ENCODE measurements at places on chromosomes 4 and X.
A peak's percentile ranks its signal among the peaks of the same experiment; 100 is the strongest.

GRCh38 chrX:74270393-74270792 lies 33.6 kb upstream of the ZCCHC13 start:
- no peak for DNase-seq

DNA sequence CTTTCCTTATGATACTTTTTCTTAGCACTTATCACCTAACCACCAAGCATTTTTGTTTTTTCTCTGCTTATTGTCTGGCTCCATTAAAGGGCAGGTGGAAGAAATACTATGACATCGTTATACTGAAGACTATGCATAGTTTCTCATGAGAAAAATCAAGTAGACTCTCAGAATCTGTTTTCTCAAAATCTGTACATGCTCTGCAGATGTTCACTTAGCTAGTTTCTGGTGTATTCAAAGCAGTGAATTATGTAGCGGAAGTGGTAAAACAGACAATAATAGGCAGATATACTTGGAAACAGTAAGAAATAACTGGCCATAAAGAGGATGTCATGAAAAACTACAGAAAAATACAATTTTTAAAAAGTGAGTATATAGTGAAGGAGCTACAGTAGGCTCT lies 146.0 kb downstream of the STIM2 start:
- DNase-seq, result no peak

DNA sequence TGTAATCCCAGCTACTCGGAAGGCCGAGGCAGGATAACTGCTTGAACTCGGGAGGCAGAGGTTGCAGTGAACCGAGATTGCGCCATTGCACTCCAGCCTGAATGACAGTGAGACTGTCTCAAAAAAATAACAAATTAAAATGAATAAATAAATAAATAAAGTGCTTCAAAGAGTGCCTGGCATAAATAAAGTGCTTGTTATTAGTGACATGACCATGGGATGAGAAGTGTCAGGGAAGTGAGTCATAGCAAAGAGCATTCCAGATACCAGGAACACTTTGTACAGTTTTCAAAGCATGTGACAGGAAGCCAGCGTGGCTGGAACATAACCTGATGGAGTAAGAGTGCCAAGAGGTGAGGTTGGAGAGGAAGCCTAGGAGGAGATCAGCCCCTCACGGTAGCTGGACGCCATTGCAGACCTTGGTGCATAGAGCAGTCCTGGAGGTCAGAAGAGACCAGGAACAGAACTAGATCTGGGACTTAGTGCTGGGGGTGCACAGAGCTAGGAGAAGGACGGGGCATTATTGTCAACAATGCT lies 6.0 kb upstream of the WDR13 start:
- no peak for DNase-seq

GRCh38 chr4:81564025-81564424 lies 92.3 kb upstream of the RASGEF1B start:
- no peak for DNase-seq

DNA sequence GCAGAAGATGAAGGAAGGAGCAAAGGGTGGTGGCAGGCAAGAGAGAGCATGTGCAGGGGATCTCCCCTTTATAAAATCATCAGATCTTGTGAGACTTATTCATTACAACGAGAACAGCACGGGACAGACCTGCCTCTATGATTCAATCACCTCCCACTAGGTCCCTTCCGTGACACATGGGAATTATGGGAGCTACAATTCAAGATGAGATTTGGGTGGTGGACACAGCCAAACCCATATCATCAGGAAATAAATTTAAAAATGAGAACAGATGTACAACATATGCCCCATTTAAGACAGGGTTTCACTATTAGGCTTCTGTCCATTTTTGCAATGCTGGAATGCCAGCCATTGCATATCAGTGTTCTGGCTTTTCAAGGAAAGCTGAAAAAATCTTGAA lies 346.7 kb upstream of the SLIT2 start:
- no peak for DNase-seq

- no peak for DNase-seq
These were observed 85.6 kb downstream of the ANTXR2 start for GRCh38 chr4:79987401-79987800.

- DNase-seq, result peak; percentile 61
These were observed 2.7 kb downstream of the SHROOM2 start for GRCh38 chrX:9788911-9789310.

DNA sequence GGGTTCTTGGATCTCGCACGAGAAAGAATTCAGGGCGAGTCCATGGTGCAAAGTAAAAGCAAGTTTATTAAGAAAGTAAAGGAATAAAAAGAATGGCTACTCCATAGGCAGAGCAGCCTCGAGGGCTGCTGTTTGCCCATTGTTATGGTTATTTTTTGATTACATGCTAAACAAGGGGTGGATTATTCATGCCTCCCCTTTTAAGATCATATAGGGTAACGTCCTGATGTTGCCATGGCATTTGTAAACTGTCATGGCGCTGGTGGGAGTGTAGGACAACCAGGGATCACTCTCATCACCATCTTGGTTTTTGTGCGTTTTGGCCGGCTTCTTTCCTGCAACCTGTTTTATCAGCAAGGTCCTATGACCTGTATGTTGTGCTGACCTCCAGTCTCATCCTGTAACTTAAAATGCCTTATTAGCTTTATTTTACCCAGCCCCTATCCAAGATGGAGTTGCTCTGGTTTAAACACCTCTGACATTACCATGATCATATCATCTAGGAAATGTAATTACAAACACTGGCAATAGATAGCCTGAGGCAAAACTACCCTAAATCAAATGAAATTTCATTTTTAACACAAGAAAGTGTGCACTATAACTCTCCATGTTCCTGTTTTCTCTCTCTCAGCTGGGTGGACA lies 94.3 kb upstream of the ATXN3L start:
- DNase-seq, result no peak

GRCh38 chr4:66640233-66640990 lies 904.9 kb downstream of the CENPC start:
- no peak for DNase-seq

DNA sequence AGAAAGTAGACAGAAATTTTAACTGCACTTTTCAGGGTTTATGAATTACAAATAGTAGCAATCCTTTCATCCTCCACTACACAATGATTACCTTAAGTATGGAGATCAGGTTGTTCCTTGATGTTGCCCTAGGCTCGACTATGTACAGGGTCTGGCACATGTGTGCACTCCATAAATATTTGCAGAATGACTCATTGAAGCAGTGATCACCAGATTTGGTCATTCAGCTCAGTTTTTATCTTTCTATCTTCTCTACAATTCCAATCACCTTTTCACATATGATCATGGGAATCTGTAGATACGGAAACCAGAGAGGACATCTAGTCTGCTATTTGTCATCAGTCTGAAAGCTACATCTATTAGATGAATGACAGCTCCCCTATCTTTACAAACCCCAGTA lies 171.7 kb upstream of the HCCS start:
- peak; percentile 4 for DNase-seq

- DNase-seq, result no peak
These were observed 174.8 kb upstream of the KLF3 start for GRCh38 chr4:38489011-38489861.

GRCh38 chr4:185171373-185172071 lies 28.5 kb downstream of the SLC25A4 start:
- DNase-seq, result no peak

DNA sequence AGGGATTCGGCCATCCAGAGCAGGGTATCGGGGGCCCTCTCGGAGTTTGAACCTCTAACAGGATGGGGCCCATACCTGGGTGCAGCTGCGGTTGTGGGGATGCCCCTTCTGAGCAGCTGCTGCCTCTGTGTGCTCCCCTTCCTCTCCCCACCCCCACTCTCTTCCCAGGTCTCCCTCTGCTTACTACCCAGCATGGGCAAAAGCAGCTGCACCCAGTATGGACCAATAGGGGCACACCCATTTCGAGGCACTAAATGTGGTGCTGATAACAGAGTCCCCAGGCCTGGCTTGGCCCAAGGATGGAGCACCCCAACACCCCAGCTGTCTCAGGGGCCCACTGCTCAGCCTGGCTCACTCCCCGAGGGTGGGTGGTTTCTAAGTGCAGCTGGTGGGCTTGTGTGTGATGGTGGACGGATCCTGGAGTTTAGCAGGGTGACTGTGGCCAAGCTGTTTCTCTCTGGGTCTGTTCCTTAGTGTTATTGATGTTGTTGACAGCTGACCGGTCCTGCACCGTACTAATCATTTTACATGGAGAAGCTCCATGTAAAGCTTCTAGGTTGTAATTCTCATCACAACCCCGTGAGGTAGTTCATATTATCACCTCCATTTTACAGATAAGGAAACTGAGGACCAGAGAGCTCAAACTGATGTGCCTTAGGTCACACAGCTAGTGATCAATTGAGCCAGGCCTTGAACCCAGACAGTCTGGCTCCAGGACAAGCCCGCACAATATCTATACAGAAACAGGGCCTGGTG lies 13.1 kb upstream of the KIAA0232 start:
- no peak for DNase-seq

- DNase-seq, result no peak
These were observed 297.9 kb upstream of the CTSO start for GRCh38 chr4:156251373-156252065.

GRCh38 chr4:98686847-98687246 lies 28.4 kb upstream of the TSPAN5 start:
- no peak for DNase-seq

GRCh38 chr4:141028024-141028529 lies 105.2 kb downstream of the RNF150 start:
- no peak for DNase-seq

DNA sequence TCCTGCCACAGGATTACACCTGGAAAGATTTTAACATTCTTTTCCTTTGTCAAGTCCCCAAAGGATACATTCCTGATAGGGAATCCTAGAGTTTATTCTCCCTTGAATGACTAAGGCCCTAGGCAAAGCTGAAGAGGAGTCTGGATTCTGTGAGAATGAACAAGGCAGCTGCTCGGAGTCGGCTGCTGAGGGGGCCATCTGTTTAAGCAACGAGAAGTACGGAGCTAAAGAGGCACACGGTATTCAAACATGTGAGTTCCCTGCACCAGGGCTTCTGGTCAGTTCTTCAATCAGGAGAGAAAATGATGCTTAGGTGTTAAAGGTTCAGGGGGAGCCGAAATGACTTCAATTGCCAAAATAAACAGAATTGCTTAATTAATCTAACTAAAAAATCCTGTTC lies 97.6 kb downstream of the MGST2 start:
- DNase-seq, result no peak

DNA sequence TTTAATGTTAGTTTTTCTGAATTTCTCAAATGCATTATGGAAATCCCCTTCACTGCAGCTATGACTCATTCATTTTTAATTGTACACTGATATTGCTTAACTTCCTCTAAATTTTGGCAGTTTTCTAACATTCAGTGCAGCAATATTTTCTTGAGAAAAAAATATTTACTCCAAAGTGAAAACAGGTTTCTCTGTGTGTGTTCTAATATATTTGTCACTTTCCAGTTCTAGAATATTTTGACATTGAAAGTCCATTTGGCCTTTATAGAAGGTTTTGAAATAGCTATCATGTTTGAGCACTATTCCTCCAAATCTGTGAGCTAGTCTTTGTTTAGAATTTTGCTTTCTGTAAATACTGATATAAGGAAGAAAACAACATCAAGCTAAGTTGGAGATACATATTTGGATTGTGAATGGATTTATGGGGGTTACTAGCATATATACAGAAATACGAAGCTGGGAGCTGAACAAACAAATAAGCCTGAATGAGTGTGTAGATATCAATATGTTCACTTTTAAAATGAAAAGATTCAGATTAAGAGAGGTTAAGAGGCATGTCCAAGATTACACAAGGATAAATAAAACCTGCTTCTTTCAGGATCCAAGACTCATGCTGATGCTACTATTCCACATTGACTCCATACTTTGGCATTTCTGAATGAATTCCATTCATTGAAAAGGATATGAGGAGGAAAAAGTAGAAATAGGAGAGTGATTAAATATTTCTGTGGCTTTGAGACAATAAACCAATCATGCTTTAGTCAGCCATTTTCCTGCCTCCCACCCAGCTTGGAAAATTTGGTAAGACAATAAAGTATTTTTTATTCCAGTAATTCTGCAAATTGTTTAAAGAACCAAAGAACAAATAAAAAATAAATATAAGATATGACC lies 57.3 kb upstream of the SLIT2 start:
- no peak for DNase-seq

GRCh38 chr4:74108457-74109115 lies 9.6 kb upstream of the CXCL2 start:
- DNase-seq, result no peak

DNA sequence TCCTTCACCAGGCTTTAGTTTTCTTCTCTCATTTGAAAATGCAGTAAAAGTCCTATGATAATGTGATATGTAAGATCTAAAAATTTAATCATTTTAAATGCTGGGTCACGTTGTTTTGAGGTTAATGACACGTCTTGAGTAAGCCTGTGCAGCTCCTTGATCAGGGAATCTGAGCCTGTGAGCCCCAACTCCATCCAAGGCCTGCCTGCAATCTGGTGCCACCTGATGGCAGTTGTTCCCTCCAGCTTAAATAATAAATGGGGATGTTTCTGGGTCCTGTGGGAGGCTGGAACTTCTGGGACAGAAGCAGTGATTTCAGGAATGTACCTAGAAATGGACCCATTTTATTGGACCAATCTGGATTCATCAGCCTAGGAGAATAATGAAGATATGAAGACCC lies 455.4 kb upstream of the ADGRL3 start:
- no peak for DNase-seq

- DNase-seq, result no peak
These were observed 177.6 kb downstream of the NWD2 start for GRCh38 chr4:37422102-37422501.

- no peak for DNase-seq
These were observed 8.3 kb downstream of the SEC24B start for GRCh38 chr4:109441862-109442458.

DNA sequence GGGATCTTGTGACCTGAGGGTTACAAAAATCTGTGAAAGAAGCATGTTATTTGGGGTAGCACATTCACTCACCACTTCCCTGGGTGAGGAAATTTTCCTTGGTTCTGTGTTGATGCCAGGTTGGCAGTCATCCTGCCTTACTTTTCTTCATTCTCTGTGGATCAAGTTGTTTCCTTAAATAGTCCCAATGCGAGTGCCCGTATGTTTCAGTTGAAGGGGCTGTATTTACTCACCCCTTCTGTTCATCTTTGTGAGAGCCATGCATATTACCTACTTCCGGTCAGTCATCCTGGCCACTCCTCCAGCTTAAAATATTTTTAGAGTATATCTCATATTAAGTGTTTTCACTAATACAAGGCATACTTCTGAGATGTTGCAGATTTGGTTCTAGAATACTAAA lies 2.6 kb upstream of the UGT2B7 start:
- no peak for DNase-seq

DNA sequence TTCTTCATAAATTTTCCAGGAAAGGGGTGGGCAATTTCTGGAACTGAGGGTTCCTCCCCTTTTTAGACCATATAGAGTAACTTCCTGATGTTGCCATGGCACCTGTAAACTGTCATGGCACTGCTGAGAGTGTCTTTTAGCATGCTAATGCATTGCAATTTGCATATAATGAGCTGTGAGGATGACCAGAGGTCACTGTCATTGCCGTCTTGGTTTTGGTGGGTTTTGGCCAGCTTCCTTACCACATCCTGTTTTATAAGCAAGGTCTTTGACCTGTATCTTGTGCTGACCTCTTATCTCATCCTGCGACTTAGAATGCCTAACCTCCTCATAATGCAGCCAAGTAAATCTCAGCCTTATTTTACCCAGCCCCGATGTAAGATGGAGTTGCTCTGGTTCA lies 577.8 kb downstream of the NLGN4X start:
- no peak for DNase-seq

- peak; percentile 5 for DNase-seq
These were observed 99.6 kb downstream of the CEP135 start for GRCh38 chr4:56048383-56048701.

GRCh38 chr4:742096-742741 lies 36.6 kb downstream of the PCGF3 start:
- DNase-seq, result no peak

GRCh38 chr4:6523251-6523650 lies 50.8 kb upstream of the PPP2R2C start:
- DNase-seq, result no peak

All from A549 (cell line).